HEK293T (cell line): ENCODE measurements at places on chromosomes 7 and 10.
A peak's percentile ranks its signal among the peaks of the same experiment; 100 is the strongest.

DNA sequence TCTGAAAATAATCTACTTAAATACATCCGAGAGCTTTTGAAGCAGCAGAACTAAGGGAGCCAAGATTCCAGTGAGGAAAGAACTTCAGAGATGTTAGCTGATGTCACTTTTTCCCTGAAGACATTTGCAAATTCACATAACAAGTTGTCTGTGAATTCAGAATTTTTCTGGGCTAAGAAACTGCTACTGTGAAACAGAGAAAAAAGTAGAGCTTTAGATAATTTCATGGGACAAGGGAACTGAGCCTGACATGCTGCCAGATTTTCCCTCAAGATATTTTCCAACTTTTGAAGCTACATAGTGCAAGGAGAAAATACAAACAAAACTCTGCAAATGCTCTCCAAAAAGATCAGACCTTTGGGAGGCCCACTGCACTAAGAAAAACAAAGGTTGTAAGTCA is 484.2 kb downstream of the ANKRD7 start:
- DNase-seq: no peak

DNA sequence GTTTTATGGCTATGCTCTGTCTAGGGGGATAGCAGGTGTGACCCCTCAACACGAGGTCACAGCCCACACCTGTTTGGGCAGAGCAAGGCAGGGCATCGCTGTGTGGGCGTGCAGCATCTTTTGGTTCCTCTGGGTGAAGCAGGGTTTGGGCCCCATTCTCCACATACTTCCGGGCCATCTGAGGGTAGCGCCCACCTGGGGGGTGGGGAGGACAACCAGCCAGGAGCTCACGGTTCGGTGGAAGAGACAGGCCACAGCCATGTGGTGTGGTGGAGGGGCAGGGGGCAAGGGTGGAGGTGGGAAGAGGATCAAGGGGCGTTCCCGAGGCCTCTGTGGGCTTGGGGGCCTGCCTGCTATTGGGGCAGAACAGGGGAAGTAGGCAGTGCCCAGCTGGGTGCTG is 2.4 kb downstream of the SH2B2 start:
- no peak for DNase-seq

DNA sequence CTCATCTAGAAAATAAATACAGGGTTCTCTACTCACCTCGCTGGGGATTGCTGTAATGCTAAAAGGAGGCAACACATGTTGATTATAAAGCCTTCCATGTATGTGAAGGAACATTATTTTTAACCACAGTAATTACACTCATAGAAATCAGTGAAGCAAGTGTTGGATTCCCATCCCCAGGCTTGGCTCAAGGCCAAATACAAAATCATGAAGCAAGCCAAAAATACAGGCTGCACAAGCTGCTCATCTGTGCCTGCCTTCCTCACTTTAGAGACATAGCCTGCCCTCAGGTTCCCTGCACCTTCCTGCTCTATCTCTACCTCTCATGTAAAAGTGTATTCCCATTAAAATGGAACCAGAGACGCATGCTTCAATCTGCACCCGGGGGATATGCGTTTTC is 1077.1 kb upstream of the C7orf33 start:
- no peak for DNase-seq

GRCh38 chr10:29304264-29304994 is 15.6 kb downstream of the LYZL1 start:
- DNase-seq: peak; percentile 55

DNA sequence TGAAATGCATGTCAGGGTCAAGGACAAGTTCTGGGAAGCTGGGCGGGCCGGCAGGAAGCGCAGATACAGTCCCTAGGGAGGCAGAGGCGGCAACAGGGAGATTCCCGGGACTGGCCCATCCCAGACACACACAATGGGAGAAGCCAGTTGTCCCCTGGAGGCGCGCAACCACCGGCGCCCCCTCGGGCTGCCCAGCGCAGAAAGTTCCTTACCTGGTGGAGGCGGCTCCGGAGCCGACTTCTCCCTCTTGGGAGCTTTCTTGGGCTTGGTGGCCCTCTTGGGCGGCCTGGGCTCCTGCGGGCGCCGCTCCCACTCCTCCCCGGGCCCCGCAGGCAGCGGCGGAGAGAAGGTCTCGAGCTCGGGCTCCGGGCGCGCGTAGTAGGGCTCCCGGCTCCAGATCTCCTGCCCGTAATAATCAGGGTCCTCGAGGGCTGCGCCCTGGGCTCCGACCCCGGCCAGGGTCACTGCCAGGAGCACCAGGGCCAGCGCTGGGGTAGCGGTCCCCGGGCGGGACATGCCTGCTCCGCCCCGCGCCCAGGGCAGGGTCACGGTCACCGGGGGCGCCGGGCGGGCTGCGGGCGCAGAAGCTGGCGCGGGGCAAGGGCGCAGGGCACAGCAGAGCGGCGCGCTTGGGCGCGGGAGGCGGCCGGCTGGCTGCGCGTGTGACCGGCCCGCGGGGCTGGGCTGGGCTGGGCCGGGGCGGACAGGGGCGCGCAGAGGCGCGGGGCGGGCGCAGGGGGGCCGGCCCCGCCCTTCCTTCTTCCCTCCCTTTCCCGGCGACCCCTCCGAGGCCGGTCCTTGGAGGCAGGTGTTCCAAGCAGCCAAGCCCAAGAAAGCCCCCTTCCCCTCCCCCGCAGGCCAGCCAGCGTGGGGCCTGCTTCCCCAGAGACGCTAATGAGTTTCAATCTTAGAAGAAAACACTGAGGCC is at the start of gene CPXM2:
Gene CPXM2, minus strand, starts transcription at position 664 of the 928 bp plus-strand sequence. Its CDS starts 148 bp downstream, at position 516.
- DNase-seq: no peak

GRCh38 chr7:108368466-108368865 is 87.8 kb downstream of the NRCAM start:
- DNase-seq: no peak

DNA sequence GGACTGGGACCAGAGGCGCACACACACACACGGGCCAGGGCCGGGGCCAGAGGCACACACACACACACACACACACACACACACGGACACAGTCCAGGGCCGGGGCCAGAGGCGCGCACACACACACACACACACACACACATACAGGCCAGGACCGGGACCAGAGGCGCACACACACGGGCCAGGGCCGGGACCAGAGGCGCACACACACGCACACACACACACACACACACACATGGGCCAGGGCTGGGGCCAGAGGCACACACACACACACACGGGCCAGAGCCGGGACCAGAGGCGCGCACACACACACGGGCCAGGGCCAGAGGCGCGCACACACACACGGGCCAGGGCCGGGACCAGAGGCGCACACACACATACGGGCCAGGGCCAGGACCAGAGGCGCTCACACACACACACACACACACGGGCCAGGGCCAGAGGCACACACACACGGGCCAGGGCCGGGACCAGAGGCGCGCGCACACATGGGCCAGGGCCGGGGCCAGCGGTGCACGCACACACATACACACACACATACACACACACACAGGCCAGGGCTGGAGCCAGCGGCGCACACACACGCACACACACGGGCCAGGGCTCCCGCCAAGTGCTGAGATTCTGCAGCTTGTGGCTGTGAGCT is 268.8 kb downstream of the ELFN1 start:
- DNase-seq: no peak

- peak; percentile 26 for DNase-seq
Measured at GRCh38 chr10:119253433-119254174, 46.2 kb downstream of the GRK5 start.

DNA sequence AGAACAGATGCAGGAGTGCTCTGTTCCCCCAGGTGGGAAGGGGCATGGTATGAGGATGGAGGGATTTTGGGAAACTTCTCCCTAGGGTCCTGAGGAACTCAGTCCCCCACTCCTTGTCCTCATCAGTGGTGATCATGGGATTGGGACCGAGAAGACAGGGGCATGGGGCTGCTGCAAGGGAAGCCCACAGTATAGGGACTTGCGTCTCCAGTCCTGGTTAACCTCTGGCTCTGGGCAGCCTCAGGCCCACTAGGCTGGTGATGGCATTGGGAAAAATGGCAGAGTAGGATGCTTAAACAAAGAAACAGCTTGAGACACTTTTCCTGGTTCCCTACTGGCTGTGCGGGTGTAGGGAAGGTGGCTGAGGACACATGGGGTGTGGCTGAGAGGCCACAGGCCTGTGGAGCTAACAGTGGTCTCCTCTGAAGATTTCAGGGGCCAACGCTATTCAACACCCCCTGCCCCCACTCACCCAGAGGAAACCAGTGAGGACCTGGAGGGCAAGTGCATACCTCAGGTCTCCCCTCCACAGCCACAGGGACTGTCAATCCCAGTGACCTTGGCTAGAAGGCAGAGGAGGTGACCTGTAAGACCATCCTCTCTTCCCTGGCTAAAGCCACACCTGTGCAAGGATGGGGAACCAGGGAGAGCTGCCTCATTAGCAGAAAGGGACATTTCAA is 261.3 kb downstream of the CCSER2 start:
- no peak for DNase-seq

GRCh38 chr10:24435374-24435773 is 226.4 kb downstream of the KIAA1217 start:
- DNase-seq: no peak

DNA sequence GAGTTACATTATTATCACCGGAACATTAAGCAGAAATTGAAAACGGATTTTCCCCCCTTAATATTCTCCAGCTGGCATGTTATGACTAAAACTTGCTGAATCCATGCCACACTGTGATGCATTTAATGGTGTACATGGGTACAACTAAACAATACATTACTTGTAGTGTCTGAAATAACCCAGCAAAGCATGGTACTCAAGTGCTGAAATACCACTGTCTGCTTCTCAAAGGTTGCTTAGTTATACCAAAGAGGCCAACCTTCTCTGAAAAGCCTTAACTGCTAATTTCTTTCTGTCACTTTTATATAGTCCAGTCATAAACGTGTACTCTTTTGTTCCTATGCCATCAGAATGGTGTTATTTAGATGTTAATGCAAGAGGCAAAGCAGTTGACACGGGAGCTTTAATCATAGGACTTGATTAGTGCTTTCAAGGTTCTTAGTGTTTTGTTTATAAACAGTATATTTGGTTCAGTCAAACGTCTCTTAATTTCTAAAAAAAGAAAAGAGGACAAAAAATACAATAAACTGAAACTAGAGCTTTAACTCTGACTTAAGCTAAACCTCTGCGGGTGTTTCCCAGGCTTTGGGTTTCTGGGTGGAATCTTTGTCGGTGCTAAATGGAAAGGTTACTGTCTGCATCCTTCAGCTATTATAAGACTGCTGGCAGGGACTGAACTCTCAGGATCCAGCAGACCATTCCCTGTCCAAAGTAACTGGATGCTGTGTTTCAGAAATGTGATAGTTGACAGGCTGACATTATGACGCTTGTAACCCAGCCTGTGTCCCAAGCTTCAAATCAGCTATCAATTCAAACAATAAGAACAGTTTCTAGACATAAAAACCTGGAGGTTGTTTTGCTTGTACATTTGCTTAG is 202.6 kb downstream of the PPP1R3A start:
- DNase-seq: no peak

DNA sequence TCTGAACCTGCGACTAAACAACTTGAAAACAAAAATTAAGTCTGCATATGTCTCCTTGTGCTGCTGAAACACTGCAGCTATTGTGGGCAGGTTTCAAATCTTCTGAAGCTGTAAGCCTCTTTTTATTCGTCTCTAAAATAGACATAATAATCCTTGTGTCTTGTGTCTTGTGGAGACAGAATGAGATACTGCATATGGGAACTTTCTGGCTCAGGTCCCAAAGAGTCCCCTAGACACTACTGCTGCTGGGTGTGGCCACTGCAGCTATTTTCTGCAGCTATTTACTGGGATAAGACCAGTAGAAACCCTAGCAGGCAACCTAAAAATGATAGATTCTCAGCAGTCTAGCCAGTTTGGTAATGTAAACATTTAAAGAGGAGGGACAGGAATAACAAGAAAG is 252.0 kb downstream of the ELMO1 start:
- no peak for DNase-seq

GRCh38 chr7:129848436-129848835 is 104.3 kb downstream of the UBE2H start:
- no peak for DNase-seq

GRCh38 chr10:27355918-27356573 is 115.4 kb upstream of the ACBD5 start:
- DNase-seq: no peak

GRCh38 chr10:14587540-14588083 is 187.1 kb downstream of the FAM107B start:
- no peak for DNase-seq

- DNase-seq: no peak
Measured at GRCh38 chr10:80397014-80397413, 11.3 kb upstream of the PRXL2A start.

DNA sequence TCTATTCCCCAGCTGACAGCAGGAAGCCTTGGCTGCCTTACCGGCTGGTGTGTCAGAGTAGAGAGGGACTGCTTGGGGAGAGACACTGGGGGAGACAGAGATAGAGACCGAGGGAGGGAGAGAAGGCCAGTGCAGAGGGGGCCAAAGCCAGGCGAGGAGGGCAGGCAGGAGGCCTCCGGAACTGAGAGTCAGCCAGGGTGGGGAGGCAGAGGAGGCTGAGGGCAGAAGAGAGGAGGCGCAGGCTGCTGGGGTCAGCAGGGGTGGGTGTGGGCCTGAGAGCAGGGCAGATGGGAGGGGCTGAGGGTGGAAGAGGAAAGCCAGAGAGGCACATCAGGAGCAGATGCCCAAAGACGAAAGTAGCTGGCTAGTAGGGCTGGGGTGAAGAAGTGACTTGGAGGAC is 57.2 kb upstream of the PAX2 start:
- DNase-seq: no peak

DNA sequence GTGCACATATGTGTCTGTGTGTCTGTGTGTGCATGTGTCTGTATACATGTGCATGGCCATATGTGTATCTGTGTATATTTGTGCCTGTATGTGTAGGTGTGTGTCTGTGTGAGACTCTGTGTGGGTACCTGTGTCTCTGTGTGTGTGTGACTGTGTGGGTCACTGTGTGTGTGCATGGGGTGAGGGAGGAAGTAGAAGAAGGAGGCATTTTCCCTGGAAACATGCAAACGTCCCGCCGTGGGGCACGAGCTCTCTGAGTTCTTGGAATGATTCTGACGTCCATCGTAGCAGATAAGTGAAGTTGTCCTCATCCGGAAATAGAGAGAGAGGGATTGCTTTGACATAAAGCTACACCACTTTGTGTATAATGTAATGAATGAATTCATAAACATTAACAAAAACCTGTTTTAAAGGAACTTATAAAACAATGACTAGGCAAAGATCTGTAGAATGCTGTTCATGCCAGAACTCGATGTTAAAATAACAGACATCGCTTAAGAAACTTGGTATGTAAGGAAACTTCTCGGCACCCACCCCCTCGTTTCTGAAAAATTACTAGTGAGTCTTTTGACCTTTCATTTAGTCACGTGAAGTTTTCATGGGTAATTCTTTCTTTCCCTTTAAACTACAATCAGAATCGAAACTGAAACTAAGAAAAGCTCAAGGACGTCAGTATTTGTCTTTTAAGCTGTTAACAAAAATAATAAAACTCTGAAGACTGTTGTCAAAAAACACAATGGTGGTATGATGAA is 43.6 kb upstream of the KLF6 start:
- no peak for DNase-seq
